ENCODE measurements at places on chromosomes 3 and 15. TPM values are rescaled to one million over a fixed set of nuclear protein-coding genes. Genes with fewer than 3 reads are reported as not detected.

- DNase-seq, result no peak
These were observed 60.8 kb upstream of the POLG start for GRCh38 chr15:89395461-89395871.

DNA sequence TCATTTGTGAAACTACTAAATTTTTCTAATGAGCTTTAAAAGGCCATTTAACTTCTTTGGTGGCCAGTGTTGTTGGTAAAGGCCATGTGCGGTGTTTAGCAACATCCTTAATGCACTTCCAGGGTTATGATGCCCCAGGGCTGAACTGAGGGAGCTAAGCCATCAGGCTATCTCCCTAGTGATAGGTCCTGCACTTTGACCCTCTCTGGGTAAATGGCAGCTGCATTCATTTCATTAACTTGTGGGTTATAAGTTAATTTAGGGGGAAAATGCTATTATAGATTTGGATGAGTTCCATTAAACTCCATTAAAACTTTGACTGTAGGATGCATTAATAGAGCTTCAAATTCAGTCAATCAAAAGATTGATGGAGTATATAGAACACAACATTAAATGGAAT, 366.7 kb upstream of the ZNF717 start:
- no peak for DNase-seq

DNA sequence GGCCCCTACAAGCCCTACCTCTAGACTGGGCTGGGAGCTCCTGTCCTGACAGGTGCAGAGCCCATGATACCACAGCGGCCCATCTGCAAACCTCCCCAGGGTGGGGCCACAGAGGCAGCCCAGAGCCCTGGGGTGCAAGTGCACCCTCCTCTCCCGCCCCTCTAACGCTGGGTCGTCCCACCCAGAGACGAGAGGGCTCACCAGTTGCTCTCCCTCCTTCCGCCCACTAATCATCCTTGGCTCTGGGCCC, 742 bp downstream of the TNK2 start:
- DNase-seq, result no peak

DNA sequence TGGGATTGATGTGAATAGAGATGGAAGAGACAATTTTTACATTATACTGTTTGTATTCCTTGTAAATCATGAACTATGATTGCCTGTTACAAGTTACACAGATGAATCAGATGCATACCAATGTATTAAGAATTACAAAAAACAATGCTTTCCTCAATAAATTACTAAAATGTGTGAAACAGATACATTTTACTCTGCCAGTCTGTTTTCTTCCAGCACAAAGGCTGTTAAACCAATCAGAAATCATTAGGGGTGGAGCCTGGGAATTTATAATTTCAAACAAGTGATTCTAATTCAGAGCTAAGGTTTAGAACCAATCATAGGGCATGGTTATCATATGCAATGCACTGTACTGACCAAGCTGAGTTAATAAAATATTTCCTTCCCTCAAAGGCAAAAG, 21.8 kb upstream of the ANKRD28 start:
- DNase-seq, result no peak

CDCP1 gene
- polyA plus RNA-seq, result 1.0 TPM

DNA sequence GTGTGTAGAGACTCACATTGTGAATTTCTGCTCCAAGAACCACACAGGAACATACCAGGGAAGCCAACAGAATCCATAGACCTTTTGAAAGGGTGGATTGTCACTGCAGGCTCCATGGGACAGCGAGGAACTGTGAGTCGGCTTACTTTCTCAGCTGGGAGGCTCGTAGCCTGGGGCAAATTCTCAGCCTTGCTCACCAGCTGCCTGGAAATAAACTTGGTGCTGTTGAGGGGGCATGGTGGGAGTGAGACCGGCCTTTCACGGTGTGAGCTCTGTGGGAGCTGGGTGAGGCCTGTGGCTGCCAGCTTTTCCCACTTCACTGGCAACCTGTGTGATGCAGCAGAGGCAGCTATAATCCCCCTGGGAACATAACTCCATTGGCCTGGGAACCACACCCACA, 146.6 kb upstream of the P2RY1 start:
- no peak for DNase-seq

CLDND1 gene
- 163 TPM for polyA plus RNA-seq

SCN11A gene
- polyA plus RNA-seq, result 1.6 TPM

- no peak for DNase-seq
These were observed 15.8 kb upstream of the STIMATE start for GRCh38 chr3:52912885-52913731.

- no peak for DNase-seq
These were observed 57.5 kb upstream of the LMOD3 start for GRCh38 chr3:69179740-69180372.
